ENCODE measurements at places on chromosomes 12 and 14.
A peak's percentile ranks its signal among the peaks of the same experiment; 100 is the strongest.

GRCh38 chr14:85578930-85579329 is 49.0 kb downstream of the FLRT2 start:
- ATAC-seq: no peak

DNA sequence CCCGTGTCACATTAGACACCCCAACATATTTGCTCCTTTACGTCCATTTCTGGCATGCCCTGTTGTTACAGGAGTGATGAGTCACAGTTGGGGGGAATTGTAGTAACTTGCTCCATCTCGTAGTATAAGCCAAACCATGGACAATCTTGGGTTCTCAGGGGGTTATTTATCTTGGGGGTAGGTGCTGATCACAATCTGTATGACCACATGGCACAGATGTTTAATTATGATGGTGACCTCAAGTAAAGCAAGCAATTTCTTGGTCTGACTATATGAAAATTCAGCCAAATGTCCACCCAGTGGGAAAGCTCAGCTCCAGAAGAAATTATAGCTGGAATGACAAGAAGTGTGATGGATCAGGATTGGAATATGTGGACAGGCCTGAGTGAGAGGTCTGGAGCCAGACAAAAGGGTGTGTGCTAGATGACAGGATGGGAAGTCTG is 32.1 kb upstream of the STON2 start:
- ATAC-seq: no peak

GRCh38 chr14:68232300-68233055 is 412.9 kb downstream of the RAD51B start:
- ATAC-seq: peak; percentile 96

GRCh38 chr12:132774646-132775275 is 13.1 kb upstream of the ANKLE2 start:
- ATAC-seq: no peak

DNA sequence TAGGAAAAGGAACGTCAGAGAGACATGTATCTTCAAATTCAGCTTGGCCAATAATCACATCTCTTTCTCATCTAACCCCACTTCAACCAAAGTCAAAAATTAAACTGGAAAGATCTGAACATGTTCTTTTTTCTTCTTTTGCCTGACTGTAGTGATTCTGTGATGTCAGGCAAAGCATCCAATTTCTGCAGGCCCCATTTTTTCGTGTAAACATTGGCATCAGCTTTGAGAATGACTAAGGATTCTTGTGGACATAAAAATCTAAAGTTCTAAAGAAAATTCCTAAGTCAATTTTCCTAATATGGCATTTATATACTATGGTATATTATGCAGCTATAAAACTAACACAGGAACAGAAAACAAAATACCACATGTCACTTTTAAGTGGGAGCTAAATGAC is 89.1 kb downstream of the STXBP6 start:
- no peak for ATAC-seq

DNA sequence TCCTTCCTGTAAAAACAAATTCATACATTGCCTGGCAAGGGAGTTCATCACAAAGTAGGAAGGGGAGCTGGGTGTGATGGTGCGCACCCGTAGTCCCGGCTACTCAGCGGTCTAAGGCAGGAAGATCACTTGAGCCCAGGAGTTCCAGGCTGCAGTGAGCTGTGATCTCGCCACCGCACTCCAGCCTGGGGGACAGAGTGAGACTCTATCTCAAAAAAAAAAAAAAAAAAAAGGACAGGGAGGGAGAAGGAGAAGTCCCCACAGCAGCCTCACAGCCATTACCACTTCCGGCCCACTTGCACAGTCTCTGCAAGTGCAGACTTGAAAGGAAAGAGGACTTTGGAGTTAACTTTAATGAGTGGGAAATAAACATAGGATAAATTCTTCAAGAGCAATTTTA is 121.0 kb downstream of the FBXL14 start:
- ATAC-seq: no peak

DNA sequence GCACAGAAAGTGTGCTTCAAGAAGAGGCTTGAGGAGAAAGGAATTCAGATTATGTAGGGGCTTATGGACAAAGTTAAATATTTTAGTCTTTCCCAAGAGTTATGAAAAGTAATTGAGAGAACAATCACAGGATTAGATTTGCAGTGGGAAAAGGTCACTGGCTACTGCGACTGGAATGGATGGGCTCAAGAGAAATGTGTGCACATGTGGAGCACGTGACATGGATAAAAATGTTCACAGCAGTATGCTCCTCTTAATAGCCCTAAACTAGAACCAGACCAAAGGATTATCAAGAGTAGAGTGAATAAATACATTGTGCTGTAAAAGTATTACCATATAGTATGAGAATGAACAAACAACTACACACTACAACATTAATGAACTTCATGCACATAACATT is 78.1 kb downstream of the ABCD2 start:
- ATAC-seq: no peak

DNA sequence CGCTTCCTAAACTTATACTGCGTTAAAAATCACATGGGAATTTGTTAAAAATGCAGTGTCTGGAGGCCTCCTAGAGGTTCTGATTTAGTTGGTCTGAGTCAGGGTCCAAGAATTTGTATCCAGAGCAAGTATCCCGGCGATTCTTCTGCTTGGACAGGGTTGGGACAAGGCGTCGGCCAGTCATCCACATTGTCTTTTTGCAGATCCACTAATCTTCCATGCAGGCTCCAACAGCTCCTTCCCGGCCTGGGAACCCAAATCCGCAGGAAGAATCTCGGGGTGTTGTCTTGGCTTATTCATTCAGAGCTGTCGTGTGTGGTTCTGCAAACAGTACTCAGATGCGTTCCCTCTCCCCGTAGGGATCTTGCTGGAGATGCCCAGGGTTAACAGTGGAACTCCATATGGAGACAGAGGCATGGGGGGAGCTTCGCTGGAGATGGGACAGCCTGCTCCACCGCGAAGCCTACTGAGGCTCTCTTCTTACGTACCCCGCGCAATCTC is 25.3 kb downstream of the GPRC5D start:
- no peak for ATAC-seq

- ATAC-seq: no peak
Observed at GRCh38 chr12:66044731-66045130, 85.8 kb downstream of the LLPH start.

DNA sequence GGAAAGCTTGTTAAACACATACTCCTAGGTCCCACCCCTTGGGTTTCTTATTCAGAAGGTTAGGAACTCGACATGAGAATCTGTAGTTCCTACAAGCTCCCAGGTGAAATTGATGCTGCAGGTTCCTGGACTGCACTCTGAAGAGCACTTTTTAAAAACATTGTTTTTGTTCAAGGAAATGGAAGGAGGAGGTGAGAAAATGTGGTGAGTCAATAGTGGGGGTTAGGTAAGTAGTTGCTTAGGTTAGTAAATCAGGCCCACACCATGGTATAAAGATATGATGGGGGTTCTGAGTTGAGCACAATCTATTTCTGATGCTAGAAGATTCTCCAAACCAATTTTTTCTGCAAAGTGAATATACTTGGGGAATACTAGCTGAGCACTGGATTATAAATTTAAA is 450.3 kb downstream of the CCDC91 start:
- ATAC-seq: no peak

- ATAC-seq: no peak
Observed at GRCh38 chr12:1838994-1839365, 18.6 kb downstream of the LRTM2 start.

GRCh38 chr12:85688837-85689236 is 147.4 kb downstream of the RASSF9 start:
- no peak for ATAC-seq

- no peak for ATAC-seq
Observed at GRCh38 chr12:94231709-94232108, 83.3 kb downstream of the PLXNC1 start.

DNA sequence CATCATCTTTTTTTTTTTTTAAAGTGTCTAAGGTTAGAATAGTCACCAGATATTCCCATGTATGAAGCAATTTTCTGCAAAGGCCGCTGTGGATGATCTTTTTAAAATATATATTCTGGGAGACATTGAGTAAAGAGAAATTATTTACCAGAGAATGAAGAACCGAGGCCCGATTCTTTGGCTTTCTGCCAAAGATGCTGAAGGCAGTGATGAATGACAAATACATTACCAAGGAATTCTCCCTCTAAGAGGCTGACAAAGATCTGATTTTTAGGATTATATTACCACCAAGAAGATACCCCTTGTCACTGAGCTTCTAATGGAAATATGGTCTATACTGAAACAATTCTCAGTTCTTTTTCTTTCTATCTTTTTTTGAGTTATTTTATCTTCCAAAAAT is 336.8 kb downstream of the NAV3 start:
- ATAC-seq: no peak

DNA sequence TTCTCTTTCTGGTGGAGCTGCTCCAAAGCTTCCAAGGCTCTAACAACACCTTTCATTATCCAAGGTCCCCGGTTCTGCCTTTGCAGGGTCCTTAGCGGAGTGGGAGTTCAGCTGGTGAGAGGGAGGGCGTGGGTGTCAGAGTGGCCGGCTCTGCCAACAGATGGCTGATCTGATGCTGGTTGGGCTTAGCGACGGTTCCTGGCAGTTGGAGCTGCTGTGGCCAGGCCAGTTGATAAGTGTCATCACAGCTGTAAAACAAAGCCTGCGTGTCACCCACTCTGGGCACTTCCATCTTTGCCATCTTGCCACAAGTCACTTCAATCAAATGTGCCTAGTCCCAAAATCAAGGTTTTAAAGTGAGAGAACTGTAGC is 36.3 kb downstream of the RIN3 start:
- ATAC-seq: no peak

- peak; percentile 38 for ATAC-seq
Observed at GRCh38 chr14:76810953-76811400, 1.7 kb downstream of the ANGEL1 start.

- ATAC-seq: peak; percentile 4
Observed at GRCh38 chr12:65895759-65896656, 71.7 kb downstream of the HMGA2 start.

GRCh38 chr12:52295663-52296062 is 4.3 kb upstream of the KRT81 start:
- ATAC-seq: no peak

DNA sequence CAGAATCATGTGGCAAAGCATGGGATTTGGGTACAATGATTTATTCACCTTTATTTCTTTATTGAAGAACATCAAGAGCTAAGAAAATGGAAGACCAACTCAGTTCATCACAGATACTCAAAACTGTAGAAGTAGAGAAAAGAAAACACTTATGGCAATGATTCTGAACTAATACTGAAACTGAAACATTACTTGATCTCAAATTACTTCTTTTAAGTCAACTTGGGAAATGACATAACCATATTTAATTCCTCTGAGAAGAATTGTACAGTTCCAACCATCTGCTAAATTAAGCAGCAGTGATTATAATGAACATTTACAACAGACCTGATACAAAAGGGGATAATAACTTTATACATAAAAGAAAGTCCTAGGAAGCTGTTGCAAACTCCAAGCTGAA is 466.5 kb downstream of the TMTC2 start:
- ATAC-seq: no peak

DNA sequence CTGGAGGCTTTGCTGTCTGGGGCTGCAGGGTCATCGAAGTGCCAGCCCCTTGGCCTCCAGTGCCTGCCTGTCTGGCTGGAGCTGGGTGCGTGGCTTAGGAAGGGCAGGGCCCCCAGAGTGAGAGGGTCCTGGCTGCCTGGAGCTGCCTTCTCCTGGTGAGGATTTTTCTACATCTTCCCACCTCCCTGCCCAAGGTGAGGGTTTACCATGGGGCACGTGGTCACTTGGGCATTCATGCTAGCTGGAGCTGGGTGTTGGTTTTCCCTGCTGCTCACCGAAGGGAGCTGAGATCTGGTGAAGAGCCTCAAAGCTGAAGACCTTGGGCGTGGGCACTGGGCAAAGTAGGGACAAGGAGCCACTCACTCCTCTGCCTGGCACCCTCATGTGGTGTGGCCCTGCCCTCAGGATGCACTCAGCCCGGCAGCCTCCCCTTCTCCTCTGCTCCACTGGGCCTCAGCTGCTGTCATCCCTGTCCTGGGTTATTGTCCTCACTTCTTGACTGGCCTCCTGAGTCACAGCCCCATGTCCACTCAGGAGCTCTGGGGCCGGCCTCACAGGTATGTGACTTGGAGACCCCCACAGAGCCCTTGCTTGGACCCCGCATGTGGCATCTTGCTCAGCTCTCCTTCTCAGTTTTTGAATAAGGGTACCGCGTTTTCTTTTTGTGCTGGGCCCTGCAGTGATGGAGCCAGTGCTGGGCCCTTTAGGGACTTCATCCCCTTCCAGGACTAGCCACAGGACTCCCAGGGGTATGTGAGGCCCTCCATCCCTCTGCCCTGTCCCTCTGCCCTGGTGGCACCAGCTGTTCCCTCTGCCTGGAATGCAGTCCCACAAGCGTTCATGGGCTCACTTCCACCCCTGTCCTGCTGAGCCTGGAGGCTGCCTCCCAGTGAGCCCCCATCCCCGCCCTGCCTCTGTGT is 1.6 kb downstream of the CEP170B start:
- no peak for ATAC-seq

DNA sequence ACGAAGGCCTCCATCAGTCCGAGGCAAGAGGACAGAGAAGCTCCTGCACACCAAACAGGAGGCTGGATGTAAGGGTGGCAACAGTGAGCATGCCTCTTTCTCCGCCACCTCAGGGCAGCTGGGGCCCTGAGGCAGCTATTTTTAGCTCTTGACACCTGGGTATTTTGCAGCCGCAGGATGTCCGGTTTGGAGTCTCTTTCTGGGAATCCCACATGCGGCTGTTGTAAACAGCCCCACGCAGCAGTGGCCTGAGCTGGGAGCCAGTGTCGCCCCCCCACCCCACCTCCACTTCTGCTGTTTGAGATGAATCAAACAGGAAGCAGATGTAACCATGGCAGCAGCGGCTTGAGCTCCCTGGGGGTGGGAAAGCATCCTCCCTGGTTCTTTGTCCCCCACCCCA is 11.7 kb downstream of the HDAC7 start:
- ATAC-seq: no peak

GRCh38 chr12:46361667-46362034 is 10.9 kb downstream of the SLC38A2 start:
- ATAC-seq: no peak

DNA sequence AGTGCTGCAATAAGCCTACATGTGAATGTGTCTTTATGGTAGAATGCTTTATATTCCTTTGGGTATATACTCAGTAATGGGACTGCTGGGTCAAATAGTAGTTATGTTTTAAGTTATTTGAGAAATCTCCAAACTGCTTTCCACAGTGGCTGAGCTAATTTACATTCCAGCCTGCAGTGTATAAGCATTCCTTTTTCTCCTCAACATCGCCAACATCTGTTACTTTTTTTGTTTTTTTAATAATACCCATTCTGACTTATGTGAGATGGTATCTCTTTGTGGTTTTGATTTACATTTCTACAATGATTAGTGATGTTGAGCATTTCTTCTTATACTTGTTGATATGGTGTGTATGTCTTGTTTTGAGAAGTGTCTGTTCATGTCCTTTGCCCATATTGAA is 1186.2 kb downstream of the BCL11B start:
- no peak for ATAC-seq

GRCh38 chr14:87878959-87879358 is 114.0 kb downstream of the GALC start:
- ATAC-seq: no peak

GRCh38 chr12:115828168-115828567 is 449.3 kb downstream of the MED13L start:
- ATAC-seq: peak; percentile 88

All from motor neuron (in vitro differentiated cells).